Hematopoietic multipotent progenitor cell treated with erythropoietin and hydrocortisone succinate and interleukin-3 and kit ligand, for 4 days (in vitro differentiated cells): ENCODE measurements at places on chromosomes 11 and 22.
A peak's percentile ranks its signal among the peaks of the same experiment; 100 is the strongest.

- no peak for DNase-seq
These were observed 342.6 kb upstream of the B3GAT1 start for GRCh38 chr11:134754521-134755198.

- no peak for DNase-seq
These were observed 790 bp downstream of the IFITM5 start for GRCh38 chr11:298406-299065.

- peak; percentile 83 for DNase-seq
These were observed 6.7 kb upstream of the CCDC90B start for GRCh38 chr11:83292709-83293456.

GRCh38 chr11:79291948-79292347 is 148.9 kb downstream of the TENM4 start:
- DNase-seq, result no peak

DNA sequence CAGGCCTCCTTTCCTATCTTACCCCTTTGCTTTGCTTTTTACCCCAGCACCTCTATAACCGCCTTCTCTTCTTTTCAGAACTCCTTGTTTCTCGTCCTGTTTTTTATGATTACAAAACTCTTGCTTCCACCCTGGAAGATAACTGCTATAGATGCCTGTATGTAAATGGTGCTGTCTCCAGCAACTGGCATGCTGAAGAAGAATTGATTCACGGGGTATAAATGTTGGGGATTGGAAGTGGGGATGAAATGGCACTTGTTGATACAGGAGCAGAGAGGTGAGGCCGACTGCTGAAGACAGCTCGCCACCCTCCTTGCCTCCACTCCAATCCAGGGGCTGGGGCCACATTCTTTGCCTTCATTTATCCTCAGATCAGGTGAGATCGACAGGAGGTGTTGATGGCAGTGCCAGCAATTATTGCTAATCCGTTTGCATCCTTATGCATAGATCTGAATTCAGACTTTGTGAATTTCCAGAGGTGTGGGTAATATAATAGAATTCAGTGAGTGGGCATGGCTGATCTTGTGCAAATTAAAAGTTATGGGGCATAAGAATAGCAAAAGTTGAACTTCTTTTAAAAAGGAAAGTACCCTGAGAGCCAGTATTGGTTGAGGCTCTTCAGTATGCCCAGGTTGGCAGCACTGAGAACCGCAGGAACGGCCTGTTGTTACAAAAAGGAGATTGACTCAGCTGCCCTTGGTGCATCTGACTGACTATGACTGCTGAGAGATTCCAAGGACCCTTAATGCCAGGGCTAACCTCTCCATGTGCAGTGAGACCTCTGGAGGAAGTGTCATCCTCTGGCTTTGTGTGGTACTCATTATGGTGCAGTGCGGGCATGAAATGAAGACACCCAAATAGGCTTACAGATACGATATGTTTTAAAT is 5.3 kb downstream of the NEAT1 start:
- peak; percentile 58 for DNase-seq

GRCh38 chr11:66881927-66882452 is 25.1 kb downstream of the LRFN4 start:
- DNase-seq, result peak; percentile 32

- DNase-seq, result no peak
These were observed 21.3 kb upstream of the NCF4 start for GRCh38 chr22:36839356-36840073.

DNA sequence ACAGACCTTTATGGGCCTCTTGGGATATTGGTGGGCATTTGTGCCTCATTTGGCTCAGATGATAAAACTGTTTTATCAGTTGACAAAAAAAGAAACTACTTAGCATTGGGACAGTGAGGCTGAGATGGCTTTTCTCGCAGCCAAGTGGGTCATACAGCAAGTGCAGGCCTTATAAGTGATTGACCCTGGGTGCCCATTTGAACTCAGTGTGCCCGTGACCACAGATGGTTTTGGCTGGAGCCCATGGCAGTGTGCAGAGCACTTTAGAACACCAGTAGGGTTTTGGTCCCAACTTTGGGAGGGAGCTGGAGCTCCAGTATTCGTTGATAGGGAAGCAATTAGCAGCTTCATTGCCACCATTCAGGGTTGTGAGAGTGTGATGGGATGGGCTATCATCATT is 404.5 kb upstream of the LARGE1 start:
- DNase-seq, result no peak

DNA sequence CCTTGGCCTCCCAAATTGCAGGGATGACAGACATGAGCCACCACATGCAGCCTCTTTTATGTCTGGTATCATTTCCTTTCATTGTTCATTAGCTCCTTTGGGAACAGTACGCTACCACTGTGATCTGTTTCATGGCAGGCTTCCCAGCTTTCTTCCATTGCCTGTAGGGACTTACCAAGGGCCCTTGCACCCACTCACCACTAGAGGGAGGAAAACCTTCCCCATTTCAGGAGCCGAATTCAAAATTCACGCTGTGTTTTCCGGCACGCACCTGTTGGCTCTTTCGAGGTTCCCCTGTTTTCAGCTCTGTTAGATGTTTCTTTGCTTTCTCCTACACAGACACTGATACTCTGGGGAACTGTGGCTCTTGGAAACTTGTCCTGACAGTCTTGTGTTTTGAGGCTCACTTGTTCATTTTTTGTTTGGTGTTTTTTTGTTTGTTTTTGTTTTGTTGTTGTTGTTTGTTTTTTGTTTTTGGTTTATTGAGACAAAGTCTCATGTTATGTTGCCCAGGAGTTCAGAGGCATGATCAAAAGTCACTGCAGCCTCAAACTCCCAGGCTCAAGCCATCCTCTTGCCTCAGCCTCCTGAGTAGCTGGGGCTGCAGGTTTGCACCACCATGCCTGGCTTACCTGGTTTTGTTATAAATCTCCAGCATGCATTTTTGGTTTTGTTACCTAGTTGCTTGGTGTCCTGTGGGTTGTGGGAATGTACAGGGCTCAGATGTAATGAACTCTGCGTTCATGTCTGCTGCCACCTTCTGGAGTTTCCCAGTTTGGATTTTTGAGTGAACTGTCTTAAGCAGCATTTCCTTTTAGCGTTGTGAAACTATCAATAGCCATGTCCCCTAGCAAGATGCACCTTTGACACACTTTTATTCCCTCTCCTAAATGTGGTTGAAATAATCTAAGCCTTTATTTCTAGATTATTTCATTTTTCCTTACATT is 2.3 kb downstream of the KRTAP5-11 start:
- DNase-seq, result peak; percentile 72

- no peak for DNase-seq
These were observed 17.1 kb upstream of the SNX32 start for GRCh38 chr11:65816696-65817095.

DNA sequence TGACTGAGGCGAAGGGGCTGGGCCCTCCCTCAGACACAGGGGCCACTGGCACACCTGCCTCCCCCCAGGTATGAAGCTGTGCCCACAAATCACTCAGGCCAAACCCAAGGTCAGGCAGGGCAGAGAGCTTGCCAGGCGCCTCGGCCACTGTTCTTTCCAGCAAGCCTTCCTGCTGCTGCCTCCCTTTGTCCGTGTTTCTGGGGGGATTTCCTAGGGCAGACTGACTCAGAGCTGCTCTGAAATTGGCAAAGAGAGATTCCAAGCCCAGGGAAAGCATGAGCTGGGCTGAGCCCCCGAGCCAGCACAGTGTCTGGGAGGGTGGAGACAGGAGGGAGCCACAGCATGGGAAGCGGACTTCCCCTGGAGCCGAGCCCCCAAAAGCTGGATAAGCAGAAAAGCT is 33.2 kb downstream of the PPP2R1B start:
- DNase-seq, result no peak

DNA sequence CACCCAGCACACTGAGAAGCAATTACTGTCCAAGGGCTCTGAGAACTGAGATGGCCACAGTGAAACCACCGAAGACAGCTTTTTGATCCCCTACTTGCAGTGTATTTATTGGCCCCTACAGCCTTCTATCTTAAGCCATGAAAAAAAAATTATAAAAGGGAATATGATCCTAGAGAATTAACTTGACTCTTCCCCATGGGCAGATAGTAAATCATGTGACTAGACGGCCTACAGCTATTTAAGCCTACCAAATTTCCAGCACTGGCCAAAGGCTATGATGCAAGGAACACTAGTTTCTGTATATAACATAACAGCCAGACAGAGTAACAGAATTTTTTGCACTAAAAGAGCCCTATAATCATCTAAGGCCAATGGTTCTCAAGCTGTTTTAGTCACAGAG is 53.8 kb downstream of the KCNA4 start:
- no peak for DNase-seq
